ENCODE measurements at places on chromosomes 11 and 22.

DNA sequence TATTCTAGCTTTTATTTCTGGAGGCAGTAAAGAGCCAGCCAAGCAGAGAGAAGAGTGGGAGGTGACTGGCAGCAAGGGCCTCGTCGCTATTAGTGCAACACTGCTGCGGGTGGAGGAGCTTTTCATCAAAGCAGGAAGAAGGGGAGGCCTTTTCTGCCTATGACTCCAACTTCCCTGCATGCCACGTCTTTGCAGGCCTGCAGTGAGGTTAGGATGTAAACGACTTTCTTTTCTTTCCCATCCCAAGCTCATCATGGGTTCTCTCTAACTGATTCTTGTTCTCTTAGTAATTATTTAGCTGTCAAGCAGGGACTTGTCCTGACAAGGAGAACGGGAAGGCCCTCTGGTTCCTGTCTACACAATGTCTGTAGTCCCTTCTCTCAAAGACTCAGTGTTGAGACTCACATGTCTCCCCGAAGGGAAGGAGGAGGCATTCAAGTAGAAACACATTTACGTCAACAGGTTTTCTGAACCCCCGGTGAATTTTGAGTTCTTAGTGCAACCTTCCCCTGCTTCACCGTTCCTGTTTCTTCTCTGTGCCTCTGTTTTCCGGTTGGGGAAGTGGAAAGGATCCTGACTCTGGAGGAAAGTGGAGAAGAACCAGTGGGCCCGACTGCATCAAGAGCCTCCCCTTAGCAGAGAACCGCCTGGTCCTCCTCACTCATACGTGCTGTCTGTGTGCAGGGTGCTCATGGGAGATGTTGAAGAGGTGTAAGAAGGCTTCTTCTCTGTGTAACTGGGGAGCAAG lies 56.9 kb downstream of the PACS1 start:
- DNase-seq, result no peak

DNA sequence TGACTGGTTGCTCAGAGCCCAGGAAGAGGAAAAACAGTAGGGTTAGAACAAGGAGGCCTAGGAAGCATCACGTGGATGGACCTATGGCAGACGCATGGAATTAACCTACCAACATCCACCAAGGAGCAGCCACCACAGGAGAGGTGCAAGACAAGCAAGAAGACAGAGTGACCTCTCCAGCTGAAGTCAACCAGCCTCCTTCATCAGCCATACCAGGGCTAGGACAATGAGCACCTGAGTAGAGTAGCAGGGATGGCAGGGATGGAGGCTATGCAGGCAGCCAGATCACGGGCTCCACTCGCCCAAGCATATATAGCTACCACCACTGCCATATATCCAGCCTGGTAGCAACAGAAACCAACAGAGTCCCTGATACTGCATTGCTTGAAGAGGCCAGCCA lies 202.1 kb upstream of the B3GAT1 start:
- DNase-seq, result no peak

- DNase-seq, result no peak
Observed at GRCh38 chr11:110003426-110003825, 89.8 kb upstream of the ZC3H12C start.

DNA sequence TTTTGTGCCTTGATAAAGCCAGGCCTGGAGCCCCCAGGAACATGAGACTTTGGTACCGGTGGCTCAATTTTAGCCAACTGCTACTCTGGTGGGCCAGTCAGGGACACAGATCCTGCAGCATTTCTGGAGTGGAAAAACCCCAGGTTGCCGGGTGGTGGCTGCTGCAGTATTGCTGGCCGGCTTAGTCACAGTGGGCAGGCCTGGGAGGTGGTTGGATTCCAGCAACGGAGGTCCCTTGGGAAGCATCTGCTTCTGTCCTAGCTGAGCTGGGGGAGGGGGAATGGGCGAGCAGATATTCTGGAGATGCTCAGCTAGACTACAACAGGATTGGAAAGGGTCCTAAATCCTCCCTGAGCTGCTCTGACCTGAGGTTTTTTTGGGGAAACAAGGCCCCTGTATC lies 31.6 kb upstream of the ACCSL start:
- DNase-seq, result no peak

- no peak for DNase-seq
Observed at GRCh38 chr11:96090711-96091110, 166.8 kb upstream of the MTMR2 start.

DNA sequence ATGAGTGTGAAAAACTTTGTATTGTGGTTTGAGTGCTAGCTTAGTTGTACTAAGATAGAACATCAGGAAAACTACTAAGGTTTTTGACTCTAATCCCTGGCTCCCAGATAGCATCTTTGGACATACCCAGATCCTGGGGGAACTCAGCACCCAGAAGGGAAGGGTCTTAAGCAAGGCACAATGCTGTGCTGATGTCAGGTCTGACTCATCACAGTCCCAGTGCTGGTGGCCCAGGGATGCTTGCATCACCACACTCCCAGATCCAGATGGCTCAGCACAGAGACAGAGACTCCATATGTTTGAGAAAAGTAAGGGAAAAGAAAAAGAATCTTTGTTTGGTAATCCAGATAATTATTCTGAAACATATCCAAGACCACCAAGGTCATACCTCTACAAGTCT lies 18.3 kb upstream of the OR56A3 start:
- no peak for DNase-seq

DNA sequence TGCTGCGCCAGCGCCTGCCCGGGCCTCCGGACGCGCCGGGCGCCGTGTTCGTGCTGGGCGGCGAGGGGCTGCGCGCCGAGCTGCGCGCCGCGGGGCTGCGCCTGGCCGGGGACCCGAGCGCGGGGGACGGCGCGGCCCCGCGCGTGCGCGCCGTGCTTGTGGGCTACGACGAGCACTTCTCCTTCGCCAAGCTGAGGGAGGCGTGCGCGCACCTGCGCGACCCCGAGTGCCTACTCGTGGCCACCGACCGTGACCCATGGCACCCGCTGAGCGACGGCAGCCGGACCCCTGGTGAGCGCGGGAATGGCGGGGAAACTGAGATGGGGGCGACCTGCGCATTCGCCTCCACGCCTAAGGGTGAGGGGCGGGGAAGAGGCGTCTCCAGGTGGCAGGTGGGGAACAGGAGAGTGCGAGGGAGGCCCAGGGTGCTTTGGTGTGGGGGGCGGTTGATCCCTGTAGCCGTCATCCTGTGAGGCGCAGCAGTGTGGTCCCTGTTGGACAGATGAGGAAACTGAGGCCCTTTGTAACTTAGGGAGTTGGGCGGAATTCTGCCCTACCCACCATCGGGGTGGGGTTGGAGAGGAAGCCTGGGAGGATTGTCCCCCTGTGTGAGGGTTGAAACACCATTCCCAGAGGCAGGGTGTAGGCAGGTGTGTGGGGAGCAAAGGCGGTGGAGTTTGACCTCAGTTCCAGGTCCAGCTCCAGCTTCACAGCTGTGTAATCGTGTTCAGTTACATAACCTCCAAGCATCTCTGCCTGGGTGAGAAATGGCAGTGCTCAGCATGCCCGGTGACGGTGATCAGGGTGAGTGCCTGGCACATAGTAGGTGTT lies 758 bp downstream of the PDXP start:
- no peak for DNase-seq

- no peak for DNase-seq
Observed at GRCh38 chr11:61481806-61482205, 26.7 kb upstream of the LRRC10B start.

- no peak for DNase-seq
Observed at GRCh38 chr11:134659882-134660281, 247.8 kb upstream of the B3GAT1 start.

DNA sequence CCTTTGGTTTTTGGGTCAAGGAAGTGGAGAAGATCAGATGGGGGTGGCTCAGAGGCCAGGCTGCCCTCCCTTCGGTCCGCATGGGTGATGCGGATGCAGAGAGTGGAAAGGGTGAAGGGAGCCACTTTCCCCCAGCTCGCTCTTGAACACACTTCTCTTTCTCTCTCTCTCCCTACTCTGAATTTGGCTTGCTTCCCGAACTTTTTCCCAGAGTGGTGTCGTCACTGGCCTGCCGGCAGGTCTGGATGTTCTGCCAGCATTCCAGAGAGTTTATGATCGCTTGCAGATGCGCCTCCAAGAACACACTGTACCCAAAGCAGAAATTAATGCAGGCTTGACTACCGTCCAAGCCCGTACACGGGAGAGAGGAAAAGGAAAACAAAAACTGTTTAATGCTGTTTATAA lies 103.2 kb downstream of the ZBTB16 start:
- DNase-seq, result no peak

- DNase-seq, result no peak
Observed at GRCh38 chr22:23152238-23153114, 7.2 kb downstream of the RAB36 start.

DNA sequence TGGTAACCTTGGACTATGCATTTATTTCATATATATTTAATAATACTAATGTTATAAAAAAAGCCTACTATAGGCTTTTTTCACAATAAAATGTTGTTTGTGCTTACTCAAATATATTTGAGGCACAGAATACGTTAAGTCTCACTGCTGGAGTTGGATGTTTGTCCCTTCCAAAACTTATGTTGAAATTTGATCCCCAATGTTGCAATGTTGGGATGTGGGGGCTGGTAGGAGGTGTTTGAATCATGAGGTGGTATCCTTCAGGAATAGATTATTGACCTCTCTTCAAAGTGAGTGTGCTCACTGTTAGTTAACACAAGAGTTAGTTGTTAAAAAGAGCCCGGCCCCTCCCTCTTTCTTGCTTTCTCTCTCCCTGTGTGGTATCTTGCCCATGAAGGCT lies 1295.9 kb downstream of the JRKL start:
- no peak for DNase-seq

DNA sequence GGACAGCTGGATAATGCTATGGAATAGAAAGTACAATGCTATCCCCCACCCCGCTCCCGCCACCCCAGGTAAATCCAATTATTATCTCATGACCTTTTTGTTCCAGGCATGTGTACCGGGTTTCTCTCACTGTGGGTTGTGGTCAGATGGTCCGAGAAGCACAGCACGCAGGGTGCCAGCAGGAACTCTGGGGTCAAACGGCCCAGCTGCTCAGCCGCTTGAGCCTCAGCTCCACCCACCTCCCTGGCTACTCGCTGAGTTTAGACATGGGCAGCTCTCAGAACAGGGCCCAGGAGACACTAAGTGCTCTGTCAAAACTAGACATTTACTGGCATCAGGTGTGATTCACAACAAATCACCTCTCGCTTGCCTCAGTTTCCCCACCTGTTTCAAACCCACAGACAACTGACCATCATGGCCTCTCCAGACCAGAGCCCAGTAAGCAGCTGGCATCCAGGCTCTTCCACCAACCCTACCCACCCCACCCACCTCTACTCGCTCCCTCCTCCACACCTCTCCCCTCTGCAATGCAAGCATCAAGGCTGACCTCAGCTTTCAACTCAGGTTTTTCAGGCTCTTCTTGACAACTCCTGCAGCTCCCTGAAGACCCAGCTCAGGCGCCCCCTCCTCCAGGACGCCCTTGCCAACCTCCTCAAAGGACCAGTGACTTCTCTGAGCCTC lies 13.0 kb upstream of the MFNG start:
- no peak for DNase-seq

DNA sequence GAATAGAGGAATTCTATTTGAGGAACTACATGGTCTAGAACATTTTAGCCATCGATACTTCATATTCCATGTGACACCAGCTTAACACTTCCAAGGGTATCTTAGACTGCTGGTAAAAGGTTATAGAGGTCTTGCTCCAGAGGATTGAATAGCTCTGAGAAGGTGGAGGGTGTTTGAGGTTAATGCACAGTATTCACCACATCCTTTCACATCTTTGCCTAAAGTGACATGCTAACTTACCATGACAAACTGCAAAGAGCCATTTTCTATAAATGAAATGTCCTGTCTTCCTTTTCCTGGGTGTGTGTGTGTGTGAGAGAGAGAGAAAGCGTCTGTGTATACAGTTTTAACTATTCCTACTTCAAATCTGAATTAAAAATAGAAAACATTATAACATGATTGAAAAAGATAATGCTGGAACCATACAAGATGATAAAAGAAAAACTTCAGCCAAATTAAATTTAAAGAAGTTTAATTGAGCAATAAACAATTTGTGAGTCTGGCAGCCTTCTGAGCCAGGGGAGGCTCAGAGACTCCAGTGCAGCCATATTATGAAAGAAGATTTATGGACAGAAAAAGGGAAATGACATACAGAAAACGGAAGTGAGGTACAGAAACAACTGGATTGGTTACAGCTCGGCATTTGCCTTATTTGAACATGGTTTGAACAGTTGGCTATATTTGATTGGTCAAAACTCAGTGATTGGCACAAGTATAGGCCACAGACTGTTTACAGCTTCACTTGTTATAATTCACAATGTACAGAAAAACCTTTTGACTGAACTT lies 320.9 kb upstream of the CCDC179 start:
- no peak for DNase-seq

GRCh38 chr11:72522186-72522585 lies 87.9 kb upstream of the CLPB start:
- no peak for DNase-seq

DNA sequence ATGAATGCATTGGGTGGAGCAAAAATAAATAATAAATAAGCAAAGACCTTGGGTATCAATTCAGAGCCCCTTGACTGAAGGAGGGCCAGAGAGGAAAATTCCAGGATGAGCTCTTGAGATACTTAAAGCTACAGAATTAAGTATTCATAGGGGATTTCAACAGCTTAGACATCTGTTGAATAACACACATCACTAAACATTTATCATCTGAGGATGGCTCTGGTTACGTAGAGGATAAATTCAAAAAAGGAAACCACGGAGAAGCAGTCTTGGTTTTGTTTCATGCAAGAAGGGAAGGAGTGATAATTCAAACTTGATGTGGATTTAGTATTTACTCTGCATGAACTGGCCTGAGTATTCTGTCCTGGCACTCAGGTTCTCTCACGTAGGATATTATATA lies 29.8 kb downstream of the ARHGAP42 start:
- DNase-seq, result no peak

- DNase-seq, result no peak
Observed at GRCh38 chr11:109486129-109486528, 64.1 kb downstream of the C11orf87 start.

- DNase-seq, result no peak
Observed at GRCh38 chr22:29093501-29094300, 20.9 kb downstream of the KREMEN1 start.

- DNase-seq, result peak; percentile 0
Observed at GRCh38 chr11:80024119-80024518, 583.3 kb upstream of the TENM4 start.

- no peak for DNase-seq
Observed at GRCh38 chr11:77353131-77353530, 51.6 kb upstream of the GDPD4 start.

DNA sequence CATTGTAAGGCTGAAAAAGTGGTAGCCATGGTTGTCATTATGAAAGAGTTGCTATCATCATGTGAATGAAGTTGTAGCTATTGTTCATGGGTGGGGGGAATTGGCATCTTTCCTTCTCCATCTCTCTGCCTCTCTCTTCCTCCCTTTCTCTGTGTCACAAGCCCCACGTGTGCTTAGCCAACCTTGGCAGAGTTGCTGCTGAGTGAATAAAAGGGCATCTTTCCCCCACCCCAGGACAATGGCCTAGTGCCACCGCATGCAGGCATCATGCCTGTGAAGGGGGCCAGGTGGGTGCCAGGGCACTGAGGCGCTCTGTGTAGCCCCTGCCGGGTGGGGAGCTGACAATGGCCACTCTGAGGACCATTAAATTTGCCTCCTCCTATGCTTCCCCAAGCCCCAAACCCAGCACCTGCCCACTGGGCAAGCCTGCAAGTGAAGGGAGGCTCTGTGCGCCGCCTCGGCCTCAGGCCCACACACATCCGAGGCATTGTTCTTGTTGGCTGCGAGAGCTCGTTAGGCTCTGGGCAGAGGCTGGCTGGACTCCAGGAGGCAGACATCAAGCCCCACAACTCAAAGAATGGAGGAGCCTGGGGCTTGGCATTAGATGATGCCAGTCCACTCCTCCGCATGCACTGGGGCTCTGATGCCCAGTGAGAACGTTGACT lies 103.9 kb downstream of the SEZ6L start:
- no peak for DNase-seq

Data from GM12864 (cell line).